ENCODE measurements at places on chromosomes 6 and 20.

DNA sequence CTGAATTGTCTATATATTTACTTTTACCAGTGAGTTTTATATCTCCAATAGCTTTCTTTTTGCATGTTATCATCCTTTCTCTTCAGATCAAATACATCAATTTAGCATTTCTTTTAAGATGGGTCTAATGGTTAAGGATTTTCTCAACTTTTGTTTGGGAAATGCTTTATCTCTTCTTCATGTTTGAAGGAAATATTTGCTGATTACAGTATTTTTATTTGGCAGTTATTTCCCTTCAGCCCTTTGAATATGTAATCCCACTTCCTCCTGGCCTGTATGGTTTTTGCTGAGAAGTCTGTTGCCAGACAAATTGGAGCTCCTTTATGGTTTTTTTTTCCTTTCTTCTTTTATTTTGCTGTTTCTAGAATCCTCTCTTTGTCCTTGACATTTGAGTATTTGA, 6.7 kb upstream of the CST9L start:
- DNase-seq = no peak

DNA sequence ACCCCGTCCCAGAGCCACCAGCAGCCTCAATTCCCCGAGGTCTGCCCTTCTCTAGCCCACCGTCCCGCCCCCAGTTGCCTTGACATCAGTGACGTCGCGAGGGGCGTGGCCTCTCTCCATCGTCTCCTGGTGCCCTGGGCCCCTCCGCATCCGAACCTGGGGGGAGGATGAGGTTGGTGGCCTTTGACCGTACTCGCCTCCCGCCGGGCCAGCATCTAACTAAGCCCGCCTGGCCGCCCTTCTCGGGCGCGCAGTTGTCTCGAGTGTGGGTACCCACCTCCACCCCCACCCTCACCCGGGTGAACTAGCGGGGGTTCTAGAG, 5.5 kb upstream of the ARMC12 start:
- DNase-seq = peak; percentile 80

DNA sequence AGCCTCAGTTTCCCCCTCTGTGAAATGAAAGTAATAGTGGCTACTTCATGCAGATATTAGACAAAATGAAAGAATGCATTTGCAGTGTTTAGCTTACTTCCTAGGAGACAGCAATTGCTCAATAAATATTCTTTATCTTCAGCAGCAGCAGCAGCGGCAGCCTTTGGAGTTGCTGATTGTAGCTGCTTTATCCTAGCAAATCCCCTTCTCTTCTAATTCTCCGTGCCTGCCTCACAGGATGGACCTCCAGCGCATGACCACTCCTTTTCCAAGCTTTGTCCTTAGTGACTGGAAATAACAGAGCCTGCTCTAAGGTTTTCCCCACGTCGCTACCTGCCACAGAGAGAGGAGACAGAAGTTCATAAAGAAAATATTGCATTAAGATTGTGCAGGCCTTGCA, 279.8 kb downstream of the TSHZ2 start:
- DNase-seq = no peak

DNA sequence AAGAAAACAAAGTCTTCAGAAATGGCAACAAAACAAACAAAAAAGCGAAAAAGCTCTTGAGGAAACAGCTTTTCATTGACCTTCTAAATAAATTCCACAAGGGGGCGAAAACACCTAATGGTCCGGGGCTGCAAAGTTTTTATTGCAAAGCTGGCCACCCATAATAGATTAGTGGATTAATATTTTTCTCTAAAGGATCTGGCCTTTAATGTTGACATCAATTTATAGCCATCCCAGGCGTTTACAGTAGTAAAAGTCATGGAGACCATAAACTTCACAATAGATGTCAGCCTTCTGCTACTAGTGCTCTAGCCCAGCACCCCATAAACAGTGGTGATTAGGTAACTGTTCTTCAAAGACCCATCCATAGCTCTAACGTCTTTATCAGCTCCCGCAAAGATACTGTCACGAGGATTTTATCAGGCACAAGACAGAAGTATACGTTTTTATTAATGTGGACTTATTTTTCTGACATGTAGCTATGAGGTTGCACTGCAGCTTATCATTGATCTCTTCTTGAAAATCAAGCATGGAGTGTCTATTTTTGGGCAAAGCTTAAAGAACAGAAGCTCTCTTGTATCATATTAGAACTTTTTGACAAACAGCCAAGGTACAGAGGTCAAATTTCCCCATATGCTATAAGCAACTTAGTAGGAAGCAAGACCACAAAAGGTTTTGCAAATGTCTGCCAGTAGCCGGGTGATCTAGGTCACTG, 4.7 kb downstream of the CITED2 start:
- DNase-seq = no peak

DNA sequence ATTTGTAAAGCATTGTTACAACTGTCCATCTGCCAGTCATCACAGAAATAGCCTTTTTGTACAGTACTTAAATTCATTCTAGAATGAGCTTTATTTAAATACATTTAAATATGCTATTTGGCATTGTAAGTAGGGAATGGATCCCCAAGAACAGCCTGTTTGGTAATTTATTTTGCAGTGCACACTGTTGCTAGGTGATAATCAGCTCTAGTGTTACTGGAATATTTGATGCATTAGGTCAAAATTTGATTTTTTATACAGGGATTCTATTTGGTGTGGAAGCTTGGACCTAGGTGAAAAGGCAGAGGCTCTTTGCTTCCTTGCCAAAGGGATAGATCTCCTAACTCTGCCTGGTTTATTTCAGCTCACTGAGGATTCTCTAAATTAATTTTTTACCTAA, 593.7 kb downstream of the EPM2A start:
- no peak for DNase-seq

DNA sequence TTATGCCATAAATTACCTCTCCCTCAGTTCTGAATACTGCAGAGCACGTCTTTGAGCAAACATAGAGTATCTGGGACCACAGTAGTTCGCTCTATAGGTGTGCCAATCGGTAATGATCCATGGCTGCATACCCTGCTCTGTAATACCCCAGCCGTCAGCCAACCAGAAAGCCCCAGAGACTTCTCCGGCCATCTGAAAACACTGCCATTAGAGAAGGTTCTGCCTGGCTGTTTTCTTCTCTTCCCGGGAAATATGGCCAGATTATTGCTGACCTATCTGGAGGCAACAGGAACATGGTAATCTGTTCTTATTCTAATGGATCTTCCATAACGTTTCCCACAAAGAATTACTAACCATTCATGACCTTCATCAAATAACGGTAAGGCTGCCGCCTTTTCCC, 139.9 kb downstream of the RPS12 start:
- no peak for DNase-seq

DNA sequence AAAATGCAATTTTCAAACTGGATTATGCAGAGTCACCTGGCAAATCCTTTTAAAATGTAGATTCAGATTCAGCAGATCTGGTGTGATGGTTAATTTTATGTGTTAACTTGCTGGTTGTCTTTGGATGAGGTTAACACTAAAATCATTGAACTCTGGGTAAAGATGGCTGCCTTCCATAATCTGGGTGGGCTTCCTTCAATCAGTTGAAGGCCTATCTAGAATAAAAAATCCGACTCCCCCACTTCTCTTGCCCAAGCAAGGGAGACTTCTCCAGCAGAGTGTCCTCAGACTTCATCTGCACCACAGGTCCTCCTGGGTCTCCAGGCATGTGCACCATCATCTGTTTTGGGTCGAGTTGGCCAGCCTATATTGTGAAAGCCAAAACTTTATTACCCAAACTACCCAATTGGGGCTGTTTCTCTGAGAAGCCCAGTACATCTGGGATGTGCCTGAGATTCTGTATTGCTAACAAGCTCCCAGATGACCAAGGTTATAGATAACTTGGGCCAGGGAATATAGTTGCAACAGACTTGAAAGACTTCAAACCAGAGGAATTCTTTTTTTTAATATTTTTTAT, 1.6 kb upstream of the SLC17A5 start:
- no peak for DNase-seq
